Uterus (tissue), 4 donors: ENCODE measurements at places on chromosomes 12 and 14. TPM values are rescaled to one million over a fixed set of nuclear protein-coding genes. Genes with fewer than 3 reads are reported as not detected.

- DNase-seq: no peak
- no peak overlapping the region for H3K4me3 ChIP-seq
- no peaks in the 10 kb centered on the region for H3K27me3 ChIP-seq
- H3K27ac ChIP-seq: no peak overlapping the region
- H3K36me3 ChIP-seq: no peaks in the 10 kb centered on the region
These were observed 45.5 kb downstream of the STXBP6 start for GRCh38 chr14:25004389-25004809.

DNA sequence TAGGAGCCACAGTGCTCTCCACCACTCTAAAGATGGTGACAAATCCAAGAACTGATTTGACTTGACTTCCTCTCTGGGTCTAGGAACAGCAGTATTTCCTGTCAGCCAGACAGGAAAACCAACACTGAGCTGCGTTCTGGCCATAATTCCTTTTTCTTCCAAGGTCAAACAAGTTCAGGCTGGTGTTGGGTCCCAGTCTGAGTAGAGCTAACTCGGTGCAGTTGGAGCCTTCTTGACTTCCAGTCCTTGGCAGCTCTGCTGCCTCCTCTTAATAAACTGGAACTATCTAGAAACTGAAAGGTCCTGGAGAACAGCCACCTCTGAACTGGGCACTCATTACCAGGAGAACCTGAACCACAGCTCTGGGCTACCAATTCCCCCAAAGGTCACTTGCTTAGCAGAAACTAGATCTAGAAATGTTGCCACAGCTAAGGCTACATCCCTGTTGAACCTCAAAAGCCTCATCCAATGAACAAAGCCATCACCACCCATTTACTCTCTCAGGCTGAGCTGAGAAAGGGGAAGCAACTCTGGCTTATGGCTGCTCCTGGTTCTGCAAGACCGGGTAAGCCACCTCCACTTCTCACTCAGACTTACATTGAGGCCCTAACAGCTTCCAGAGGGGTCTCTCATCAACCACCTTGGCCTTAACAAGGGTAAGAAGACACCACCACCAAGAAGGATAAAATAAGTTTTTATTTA is 27.7 kb downstream of the MAX start:
- no peaks in the 10 kb centered on the region for H3K36me3 ChIP-seq
- no peak for DNase-seq
- no peak overlapping the region for H3K4me3 ChIP-seq
- H3K27ac ChIP-seq: no peak overlapping the region
- no peaks in the 10 kb centered on the region for H3K27me3 ChIP-seq

DNA sequence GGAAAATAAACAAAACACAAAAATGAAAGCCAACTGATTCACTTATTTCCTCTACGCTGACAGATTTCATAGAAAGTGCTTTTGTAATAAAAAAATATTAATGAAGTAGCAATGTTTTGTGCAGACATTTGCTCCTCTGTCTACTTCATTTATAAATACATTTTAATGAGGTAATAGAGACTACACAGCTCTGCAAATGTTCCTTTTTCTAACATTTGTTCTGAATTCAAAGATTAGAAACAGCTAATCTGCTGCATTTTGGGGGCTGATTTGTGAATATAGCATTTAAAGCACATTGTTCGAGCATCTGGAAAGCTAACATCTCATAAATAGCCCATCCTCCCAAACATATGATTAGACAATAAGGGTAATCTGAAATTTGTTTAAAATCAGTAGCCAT is 97.8 kb downstream of the PRKD1 start:
- no peaks in the 10 kb centered on the region for H3K27me3 ChIP-seq
- H3K36me3 ChIP-seq: no peaks in the 10 kb centered on the region
- H3K4me1 ChIP-seq: no peaks in the 10 kb centered on the region
- no peak for DNase-seq
- no peak overlapping the region for H3K4me3 ChIP-seq
- H3K27ac ChIP-seq: no peak overlapping the region

DNA sequence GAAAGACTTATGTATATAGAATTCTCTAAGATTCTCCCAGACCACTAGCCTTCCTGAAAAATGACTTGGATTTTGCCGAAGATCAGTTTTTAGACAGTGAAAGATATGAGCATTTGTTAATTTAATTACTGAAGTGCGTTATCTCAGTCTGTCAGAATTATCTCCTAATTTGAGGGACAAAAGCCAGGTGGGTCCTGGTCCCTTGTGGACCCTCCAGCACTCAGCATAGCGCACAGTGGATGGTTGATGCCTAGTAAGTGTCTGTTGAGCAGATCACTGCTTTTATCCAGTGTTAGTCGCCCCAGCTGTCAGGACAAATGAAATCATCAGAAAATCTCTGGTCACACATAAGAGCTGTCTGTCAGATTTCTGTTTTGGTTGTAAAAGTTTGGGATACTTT is 80.4 kb downstream of the EML1 start:
- H3K4me3 ChIP-seq: no peak overlapping the region
- H3K27ac ChIP-seq: no peak overlapping the region
- H3K36me3 ChIP-seq: no peaks in the 10 kb centered on the region
- H3K4me1 ChIP-seq: no peaks in the 10 kb centered on the region
- DNase-seq: no peak

- H3K27ac ChIP-seq: peak overlapping the region; percentile 80
- H3K27me3 ChIP-seq: no peaks in the 10 kb centered on the region
- DNase-seq: no peak
- H3K36me3 ChIP-seq: no peaks in the 10 kb centered on the region
- H3K4me1 ChIP-seq: no peaks in the 10 kb centered on the region
These were observed 320 bp upstream of the PRPF39 start for GRCh38 chr14:45083617-45083975.

GRCh38 chr12:61487728-61488127 is 772.5 kb upstream of the USP15 start:
- no peaks in the 10 kb centered on the region for H3K4me1 ChIP-seq
- H3K4me3 ChIP-seq: no peak overlapping the region
- DNase-seq: no peak
- H3K27ac ChIP-seq: no peak overlapping the region
- H3K36me3 ChIP-seq: no peaks in the 10 kb centered on the region

GRCh38 chr12:6083601-6084000 is 40.9 kb downstream of the VWF start:
- no peaks in the 10 kb centered on the region for H3K36me3 ChIP-seq
- no peaks in the 10 kb centered on the region for H3K27me3 ChIP-seq
- no peak overlapping the region for H3K27ac ChIP-seq
- no peak overlapping the region for H3K4me3 ChIP-seq

TAS2R20 gene
- total RNA-seq: 2.4 TPM

FAM161B gene
- 10.0 TPM for total RNA-seq

GUCY2C gene
- total RNA-seq: not detected

CFAP54 gene
- total RNA-seq: 5.2 TPM

CLEC4C gene
- total RNA-seq: not detected

HOXC10 gene
- total RNA-seq: 3.2 TPM
